ENCODE measurements at places on chromosomes 2 and 18.

DNA sequence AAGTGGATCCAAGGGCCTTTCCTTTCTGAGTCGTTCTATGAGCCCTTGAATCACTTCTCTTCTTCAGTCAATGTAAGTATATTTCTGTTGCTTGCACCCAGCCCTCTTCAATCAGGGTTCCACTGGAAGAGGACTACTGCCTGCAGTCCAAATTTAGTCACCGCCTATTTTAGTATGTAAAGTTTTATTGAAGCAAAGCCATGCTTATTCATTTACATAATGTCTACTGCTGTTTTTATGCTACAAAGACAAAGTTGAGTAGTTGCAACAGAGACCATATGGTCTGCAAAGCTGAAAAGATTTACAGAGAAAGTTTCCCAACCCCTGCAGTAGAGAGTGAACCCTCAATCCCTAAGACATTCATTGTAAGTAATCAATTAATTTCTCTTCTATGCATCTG lies 332.5 kb upstream of the TNP1 start:
- no peak for DNase-seq

- no peak for DNase-seq
Observed at GRCh38 chr18:75554644-75555185, 127.2 kb upstream of the SMIM21 start.

DNA sequence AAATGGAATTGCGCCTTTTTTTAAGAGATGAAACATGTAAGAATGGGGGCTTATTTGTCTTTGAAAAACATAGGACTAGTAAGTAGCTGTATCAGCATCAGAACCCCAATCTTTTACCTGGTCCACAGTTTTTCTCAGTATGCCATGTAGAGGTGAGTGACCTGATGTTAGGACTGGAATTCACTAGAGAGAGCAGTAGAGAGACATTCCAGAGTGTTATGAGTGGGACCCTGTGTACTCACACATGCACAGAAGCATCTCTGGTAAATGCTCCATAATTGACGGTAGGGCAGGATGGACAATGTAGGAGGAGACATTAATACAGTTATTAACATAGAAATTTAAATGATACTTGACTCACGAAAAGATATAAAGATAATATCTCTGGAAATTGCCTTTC lies 1.4 kb upstream of the GALNT13 start:
- no peak for DNase-seq

GRCh38 chr2:237391140-237391539 lies 22.8 kb downstream of the COL6A3 start:
- no peak for DNase-seq

DNA sequence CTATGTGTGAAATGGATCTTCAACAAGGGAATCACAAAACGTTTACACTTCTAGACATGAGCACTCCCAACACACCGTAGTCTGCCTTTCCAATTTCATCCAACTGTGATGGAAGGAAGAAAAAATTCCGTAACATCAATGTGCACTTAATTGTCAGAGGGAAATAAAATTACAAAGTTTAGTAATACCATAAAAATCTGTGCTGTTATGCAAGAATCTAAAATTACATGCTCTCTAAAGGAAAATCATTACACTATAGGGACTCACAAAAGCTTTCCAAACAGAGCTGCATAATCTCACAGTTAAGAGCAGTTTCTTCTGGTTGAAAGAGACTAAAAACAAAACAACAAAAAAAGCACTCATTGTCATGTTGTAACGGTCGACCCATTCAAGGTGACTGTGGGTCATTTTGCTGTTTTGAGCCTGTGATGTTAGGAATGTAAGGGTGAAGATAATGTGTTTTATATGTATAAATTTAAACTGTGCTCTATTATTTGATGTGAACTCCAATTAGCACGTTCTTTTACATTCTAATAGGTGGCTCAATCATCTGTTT lies 698.0 kb downstream of the TDRD15 start:
- no peak for DNase-seq

DNA sequence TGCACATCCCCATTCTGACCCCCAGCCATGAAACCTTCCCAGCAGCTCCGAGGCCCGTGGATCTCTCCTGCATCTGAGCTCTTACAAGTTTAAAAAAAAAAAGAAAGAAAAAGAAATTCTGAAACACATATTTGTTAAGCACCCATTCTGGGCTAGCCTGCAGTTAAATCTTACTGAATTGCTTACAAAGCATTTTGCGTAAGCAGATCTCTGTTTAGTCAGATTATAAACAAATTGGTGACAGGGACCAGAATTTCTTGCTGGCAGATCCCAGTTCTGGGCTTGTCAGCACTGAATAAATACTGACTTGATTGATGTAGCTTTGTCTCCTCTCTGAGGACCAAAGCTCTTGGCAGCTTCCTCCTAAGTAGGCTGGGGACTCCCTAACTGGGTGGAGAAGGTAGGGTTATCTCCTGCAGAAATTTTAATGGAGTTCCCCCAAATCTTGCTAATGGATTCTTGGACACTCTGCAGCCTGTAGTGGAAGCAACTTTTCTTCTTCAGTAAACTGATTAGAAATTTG lies 160.9 kb downstream of the MIB1 start:
- DNase-seq: no peak

- DNase-seq: no peak
Observed at GRCh38 chr18:26002375-26002910, 88.0 kb downstream of the SS18 start.

GRCh38 chr2:150517951-150518680 lies 30.6 kb upstream of the RND3 start:
- no peak for DNase-seq

DNA sequence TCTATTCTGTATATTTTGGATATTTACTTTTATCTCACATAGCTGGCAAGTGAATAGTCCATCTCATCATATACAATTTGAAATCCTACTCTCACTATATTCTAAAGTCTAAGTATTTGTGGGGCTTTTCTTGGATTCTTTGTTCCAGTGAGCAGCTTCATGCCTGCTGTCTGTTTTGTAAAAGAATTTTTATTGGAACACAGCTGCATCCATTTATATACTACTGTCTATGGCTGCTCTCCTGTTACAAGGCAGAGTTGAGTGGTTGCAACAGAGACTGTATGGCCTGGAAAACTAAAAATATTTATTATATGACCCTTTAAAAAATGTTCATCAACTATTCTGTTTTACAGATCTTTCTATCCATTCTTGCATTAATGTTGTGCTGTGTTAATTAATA lies 193.3 kb upstream of the KLHL14 start:
- no peak for DNase-seq

GRCh38 chr2:107195631-107196030 lies 309.7 kb upstream of the ST6GAL2 start:
- DNase-seq: no peak

- peak; percentile 36 for DNase-seq
Observed at GRCh38 chr2:230798769-230799399, 65.9 kb upstream of the ITM2C start.

DNA sequence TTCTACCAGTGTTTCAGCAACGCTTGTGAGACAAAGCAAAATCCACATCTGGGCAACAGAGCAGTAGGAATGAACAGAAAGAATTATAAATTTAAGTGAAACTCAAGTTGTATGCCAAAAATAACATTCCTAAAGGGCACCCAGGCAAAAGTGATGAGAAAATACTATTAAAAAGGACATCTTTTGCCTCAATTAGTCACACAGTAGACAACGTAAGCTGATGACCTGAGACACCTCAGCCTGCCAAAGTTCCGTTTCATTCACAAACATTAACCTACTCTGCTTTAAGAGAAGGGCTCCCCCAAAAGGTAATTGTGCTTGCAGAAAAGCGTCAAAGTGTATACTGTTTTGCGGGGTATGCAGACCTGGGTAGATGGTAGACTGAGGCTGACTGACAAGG lies 7.2 kb downstream of the HDLBP start:
- no peak for DNase-seq
